HuH-7.5 (cell line): ENCODE measurements at places on chromosomes 2 and 18.

DNA sequence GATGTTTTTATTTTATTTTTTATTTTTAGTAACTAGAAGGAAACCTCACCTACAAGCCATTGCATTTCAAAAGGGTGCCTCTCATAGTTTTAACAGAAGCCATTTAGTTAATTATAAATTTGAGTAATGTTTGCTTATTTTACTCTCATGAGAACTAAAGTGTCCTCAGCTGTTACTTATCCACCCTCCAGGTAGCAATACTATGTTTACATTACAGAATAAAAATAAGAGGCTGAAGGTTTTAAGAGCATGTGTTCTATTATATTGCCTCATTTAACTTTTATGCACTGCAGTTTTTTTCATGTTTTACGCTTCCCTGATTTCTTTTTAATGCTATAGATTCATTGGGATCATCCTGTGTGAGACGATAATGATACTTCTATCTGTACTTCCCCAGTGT lies 235.5 kb downstream of the THSD7B start:
- no peak for DNase-seq

GRCh38 chr2:63834401-63834800 lies 7.3 kb upstream of the UGP2 start:
- DNase-seq: no peak

GRCh38 chr2:22198381-22199283 lies 1074.9 kb downstream of the TDRD15 start:
- no peak for DNase-seq

- DNase-seq: no peak
Observed at GRCh38 chr2:147631294-147631693, 213.5 kb upstream of the ACVR2A start.

- DNase-seq: no peak
Observed at GRCh38 chr2:6941299-6942046, 24.3 kb downstream of the RNF144A start.

DNA sequence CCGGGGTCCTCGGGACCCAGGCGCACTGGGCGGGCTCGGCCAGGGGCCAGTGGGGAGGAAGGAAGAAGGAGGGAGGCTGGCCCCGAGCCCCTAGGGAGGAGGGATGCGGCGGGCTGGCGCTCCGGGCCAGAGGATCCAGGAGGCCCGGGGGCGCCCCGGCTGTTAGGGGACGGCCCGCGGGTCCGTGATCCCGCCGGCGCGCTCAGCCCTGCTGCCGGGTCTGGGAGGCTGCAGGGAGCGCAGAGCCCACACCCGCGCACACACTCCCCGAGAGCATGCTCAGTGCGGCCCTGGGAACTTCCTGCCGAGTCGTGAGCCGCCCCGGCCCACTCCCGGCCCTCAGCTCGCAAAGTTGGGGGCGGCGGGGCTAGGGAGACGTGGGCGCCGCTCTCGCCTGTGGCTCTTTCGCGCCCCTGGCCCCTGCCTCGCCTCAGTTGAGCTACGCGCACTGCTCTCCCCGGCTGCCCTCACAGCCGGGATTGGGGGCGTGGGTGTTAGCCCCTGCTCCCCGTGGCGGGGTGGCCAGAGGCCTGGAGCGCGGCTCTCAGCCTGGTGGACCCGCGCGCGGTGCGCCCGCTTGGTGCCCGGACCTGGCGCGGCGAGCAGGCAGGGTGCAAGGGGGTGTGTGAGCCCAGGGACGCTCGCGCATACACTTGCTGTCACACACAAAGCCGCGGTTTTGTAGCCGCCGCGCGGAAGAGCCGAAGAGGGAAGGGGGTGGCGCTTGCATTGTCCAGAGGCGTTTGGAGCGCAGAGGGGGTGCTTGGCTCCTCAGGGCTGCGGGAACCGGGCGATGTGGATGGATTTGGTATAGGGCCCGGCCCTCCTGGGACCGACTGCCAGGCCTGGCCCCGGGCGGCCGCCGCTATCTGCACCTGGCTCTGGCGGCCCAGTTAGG lies 132.9 kb upstream of the MGAT5 start:
- peak; percentile 83 for DNase-seq
